ENCODE measurements at places on chromosomes 3 and 15.
A peak's percentile ranks its signal among the peaks of the same experiment; 100 is the strongest.

GRCh38 chr3:24526640-24527212 is 32.1 kb upstream of the THRB start:
- DNase-seq, result no peak

DNA sequence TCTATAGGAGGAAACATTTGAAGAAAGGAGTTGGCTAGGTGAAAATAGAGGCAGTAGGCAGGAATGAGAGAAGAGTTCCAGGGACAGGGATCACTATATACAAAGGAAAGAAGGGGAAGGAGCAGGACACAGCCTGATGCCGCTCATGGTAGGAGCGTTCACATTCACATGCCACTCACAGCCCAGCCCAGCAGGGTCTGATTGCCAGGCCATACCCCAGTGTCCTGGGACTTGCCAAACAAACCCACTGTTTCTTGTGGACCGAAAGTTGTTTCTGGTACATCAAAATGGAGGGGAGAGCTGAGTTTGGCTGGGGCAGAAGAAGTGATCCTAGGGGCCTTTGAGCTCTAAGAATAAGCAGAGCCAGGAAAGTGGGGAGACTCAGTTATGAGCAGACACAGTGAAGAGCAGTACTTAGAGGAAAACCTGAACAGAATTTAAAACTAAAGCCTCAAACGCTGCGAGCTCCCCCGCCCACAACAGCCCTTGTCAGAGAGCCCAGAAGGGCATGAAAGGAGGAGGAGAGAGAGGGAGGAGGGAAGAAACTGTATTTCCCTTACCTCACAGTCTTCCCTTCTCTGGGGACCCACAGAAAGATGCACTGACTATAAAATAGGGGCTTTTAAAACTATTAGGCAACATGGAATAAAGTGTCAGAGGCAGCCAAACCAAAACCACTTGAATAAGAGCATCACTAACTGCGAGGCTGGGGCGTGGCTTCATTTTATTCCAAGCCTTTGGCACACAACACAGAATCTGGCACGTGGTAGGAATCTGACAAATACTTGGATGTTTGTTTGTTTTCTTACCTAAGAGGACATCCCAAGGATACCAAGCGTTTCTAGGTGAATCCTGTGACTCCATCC is 129.0 kb downstream of the RPL22L1 start:
- DNase-seq, result peak; percentile 81

- DNase-seq, result peak; percentile 57
Observed at GRCh38 chr15:71599418-71600151, 210.8 kb upstream of the NR2E3 start.

DNA sequence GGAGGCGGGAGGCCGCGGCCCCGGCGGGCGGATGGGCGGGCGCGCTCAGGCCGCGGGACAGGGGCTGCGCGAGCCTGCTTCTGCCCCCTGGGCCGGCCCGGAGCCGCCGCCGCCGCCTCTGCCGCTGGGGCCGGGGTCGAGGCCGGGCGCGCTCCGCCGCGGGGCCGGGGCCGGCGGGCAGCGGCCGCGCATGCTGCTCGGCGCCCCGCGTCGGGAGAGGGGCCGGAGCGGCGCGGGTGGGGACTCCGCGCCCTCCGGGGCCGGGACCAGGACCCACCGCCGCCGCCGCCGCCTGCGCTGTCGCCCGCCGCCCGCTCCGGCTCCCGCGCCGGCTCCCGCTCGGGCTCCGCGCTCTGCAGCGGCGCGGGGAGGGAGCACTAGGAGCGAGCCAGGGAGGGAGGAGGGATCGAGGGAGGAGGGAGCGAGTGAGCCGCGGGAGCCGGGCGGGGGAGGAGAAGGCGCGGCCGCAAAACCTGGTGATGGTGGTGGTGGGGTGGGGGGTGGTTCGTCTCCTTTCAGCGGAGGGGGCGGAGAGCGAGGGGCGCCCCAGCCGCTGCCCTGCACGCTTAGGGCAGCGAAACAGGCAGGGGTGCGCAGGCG is at the start of gene LINGO1:
TSS of gene LINGO1 (minus strand) at position 379 of the 600 bp plus-strand sequence. CDS start 597 bp downstream, outside the sequence.
- no peak for DNase-seq

GRCh38 chr3:141143517-141143916 is 88.1 kb upstream of the PXYLP1 start:
- DNase-seq, result no peak

DNA sequence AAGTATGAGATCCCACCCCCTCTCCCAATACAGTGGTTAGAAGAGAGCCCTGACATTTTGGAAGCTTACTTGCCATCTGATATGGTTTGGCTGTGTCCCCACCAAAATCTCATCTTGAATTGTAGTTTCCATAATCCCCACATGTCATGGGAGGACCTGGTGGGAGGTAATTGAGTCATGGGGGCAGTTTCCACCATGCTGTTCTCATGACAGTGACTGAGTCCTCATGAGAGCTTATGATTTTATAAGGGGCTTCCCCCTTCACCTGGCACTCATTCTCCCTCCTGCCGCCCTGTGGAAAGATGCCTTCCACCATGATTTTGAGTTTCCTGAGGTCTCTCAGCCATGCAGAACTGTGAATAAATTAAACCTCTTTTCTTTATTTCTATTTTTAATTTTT is 28.8 kb upstream of the HES1 start:
- DNase-seq, result no peak

Measured in fibroblast of lung (primary cell).